ENCODE measurements at places on chromosomes 7 and 10. TPM values are rescaled to one million over a fixed set of nuclear protein-coding genes. Genes with fewer than 3 reads are reported as not detected.

DNA sequence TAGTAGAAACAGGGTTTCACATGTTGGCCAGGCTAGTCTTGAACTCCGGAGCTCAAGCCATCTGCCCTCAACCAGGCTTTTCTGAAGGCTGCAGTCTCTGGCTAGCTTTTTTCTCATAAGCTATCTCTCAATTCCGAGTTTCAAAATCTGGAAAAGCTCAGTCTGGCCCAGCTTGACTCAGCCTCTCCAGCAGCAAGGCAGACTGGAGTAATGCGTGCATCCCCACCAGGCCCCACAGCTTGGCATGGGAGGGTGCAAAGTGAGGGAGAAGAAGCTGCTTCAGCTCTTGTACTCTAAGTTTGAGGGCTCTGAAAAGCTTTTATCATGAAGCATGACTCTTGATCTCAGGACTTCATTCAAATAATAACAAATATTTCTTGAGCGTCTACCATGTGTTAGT lies 4.8 kb downstream of the DHTKD1 start:
- no peak for DNase-seq

DNA sequence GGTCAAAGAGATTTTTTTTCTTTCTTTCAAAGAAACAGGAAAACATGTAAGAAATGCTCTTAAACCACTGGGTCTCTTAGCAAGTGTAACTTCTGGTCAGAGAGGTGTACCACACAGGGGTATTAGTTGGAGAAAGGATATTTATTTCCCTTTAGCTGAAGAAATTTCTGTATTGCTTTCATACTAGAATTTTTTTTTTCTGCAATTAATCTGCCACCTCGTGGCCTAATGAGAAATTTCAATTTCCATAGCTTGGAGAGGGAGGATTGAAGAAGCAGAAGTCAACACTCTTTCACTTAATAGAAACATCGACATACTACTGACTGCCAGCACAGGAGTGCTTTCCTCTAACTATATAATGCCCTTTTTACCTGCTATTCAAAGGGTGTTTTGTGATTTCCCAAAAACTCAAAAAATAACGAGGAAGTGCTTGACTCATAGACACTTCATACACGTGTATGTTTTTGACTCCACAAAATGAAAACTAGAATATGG lies 177.6 kb upstream of the NAMPT start:
- DNase-seq: no peak

- no peak for DNase-seq
These were observed 70.9 kb upstream of the LOXL4 start for GRCh38 chr10:98338896-98339295.

DNA sequence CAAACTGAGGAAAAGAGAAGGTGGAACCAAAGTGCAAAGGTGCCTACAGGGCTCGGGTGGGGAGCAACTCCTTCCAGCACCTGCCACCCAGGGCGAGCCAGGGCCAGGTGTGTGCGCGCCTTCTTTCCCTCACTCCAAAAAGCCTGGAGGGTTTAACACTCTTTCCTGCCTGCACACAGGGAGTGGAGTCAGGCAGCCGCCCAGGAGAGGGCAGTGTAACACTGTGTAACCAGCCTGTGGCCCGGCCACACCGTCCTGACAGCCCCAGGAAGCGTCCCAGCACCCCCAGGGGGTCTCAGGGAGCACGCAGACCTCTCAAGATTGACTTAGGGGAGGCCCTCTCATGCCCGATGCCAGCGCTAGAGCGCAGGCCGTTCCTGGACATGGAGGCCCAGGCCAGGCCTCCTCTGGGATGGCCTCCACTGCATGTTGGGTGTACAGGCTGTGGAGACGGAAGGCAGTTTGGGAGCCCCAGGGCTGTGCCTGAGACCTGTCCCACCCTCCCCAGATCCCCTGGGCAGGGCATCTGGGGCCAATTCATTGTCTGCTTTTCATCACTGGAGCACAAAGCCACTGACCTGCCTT lies 13.4 kb downstream of the BRI3 start:
- DNase-seq: no peak

GRCh38 chr10:89390476-89391225 lies 1.8 kb upstream of the IFIT1 start:
- DNase-seq: no peak

GRCh38 chr7:117640465-117640864 lies 160.6 kb downstream of the CFTR start:
- DNase-seq: no peak

DNA sequence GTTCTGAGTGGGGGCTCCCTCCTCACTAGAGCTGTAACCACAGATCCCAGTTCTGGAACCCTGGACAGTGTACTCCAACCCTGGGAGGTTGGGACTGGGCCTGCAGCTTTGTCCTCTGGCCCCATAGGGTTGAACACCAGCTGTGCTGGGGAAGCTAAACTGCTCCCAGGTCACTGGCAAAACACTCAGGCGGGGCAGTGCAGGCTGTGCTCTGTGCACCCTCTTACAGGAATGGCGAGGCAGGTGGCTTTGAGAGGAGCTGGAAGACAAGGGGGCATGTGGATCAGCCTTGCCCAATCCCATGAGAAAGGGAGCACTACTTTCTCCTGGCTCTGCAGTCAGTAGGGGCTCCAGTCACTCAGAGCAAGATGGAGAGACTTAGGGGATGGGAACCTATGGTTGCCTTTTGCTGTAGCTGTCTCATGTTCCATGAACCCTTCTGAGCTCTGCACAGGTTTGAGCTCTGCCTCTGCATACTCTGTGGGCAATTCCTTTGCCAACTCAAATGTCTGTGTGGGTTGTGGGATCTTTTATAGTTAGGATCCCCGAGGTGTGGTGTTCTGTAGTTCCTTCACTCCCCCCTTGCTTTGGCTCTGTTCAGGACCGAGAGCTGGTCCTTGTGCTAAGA lies 90.7 kb downstream of the SLC25A40 start:
- DNase-seq: no peak

DNA sequence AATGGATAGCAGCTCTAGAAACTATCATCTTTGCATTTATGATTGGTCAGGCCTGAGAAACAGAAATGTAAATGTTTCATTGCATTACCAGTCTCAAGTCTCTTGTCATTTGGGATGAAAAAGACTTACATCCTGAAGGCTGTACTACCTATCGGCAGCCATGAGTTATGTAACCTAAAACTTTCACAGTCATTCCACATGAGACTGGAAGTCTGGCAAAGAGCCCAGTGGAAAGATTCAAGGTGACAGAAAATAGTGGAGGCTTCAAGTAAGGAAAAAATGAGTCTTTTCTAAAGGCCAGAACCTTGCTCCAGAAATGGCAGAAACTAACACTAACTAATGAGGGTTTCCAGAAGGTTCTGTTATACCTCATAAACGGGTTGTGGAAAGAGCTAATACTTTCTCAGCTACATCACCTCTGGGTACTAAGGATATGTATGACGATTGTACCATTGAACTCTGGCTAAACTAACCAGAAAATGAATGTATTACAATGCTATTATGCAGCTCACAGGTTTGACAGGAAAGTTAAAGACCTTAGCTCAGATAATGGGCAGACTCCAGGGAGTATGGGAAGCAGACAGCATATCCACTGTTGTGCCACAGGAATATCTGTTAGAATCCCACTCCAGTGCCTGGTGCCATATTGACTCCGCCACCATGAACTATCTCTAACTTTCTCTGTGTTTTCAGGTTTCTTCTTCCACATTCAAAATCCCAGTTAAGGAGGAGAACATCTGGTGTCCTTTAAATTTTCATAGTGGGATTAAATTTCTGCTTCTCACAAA lies 41.7 kb upstream of the DYNC1I1 start:
- no peak for DNase-seq

DNA sequence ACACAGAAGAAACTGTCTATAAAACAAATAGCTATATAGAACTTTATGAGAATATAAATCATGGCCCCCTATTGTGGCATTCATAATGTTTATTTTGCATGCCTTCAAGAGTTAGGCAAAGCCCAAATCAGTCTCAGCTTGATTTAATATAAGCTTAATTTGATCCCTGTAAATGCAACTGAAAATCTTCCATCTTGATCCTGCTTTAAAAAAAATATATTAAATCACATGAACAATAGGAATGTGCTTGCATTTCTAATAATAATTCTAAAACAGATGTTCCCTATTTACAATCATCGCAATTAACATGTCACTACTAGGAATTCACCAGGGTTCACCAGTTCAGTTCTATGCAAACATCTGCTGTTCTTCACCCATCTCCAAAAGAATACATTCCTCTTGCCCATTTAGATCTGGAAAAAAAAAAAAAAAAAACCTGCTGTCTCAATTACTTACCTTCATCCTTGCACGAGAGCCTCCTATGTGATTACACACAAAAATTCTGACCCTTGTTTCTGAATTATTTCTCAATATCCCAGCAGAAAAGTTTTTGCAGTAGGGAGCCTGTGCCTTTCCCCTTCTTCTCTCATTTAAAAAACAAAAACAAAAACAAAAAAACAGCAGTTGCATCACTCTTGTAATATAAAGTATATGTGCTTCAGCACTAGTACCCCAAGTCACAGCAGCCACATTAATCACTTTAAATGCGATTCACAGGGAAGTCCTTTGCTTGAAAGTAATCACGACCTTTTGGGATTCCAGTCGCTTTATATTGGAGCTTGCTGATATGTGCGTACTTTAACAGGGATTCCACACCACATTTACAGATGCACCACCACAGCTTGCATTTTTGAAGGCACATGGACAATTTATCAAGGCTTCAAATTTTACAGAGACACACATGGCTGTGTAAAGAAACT lies 194.8 kb upstream of the KMT2E start:
- DNase-seq: no peak

- DNase-seq: no peak
These were observed 465.0 kb upstream of the KLF6 start for GRCh38 chr10:4249841-4250586.

GRCh38 chr7:141619745-141620144 lies 68.5 kb downstream of the AGK start:
- DNase-seq: no peak

DNA sequence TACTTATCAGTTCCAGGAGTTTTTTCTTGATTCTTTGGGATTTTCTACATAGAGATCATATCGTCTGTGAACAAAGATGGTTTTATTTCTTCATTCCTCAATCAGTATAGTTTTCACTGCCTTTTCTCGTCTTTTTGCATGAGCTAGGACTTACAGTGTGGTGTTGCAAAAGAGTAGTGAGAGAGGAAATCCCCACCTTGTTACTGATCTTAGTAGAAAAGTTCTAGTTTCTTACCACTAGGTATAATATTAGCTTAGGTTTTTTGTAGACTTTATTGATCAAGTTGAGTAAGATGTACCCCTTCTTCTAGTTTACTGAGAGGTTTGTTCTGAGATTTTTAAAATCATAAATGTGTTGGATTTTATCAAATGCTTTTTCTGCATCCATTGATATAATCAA lies 123.3 kb downstream of the TMEM26 start:
- DNase-seq: no peak

GRCh38 chr10:71795248-71795647 lies 21.9 kb upstream of the VSIR start:
- no peak for DNase-seq

GRCh38 chr7:100967292-100967863 lies 2.0 kb upstream of the MUC12 start:
- DNase-seq: no peak

GRCh38 chr7:98014830-98015229 lies 24.8 kb upstream of the OCM2 start:
- DNase-seq: no peak

- no peak for DNase-seq
These were observed 21.2 kb downstream of the MAT1A start for GRCh38 chr10:80268266-80268665.

GRCh38 chr7:28815369-28815927 lies 142.7 kb downstream of the TRIL start:
- DNase-seq: no peak

DNA sequence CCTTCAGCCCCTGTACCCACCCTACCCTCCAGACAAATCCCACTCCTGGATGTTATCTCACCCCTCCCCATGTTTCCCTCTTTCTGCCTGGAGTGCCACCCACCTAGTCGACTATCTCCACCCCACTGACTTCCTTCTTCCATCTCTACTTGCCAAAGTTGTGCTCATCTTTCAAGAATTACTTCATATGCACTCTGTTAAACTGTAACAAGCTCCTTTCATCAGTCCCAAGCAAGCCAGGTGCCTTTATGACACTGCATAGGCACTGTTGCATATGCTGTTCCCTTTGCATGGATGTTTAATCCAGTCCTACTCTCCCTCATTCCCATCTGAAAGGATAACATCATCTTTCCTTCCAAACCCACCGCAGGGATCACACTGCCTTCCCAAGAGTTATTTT lies 8.9 kb upstream of the CDK1 start:
- DNase-seq: no peak

DNA sequence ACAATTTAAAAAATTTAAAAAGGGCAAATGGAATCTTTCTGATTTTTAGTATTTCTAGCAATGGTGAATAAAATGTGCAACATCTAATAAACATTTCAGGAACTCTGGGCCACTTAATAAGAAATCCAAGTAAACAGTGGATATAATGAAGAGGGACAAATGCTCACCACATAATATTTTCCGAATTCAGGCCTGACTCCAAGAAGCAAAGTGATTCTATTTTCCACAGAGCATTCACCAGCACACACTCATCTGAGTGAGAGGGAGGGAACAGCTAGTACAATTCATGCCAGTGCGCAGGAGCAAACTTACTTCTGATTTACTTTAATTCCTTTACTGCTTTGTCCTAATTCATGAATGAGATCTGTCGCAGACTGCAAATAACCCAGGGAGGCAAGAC lies 10.1 kb downstream of the NPVF start:
- no peak for DNase-seq

DNA sequence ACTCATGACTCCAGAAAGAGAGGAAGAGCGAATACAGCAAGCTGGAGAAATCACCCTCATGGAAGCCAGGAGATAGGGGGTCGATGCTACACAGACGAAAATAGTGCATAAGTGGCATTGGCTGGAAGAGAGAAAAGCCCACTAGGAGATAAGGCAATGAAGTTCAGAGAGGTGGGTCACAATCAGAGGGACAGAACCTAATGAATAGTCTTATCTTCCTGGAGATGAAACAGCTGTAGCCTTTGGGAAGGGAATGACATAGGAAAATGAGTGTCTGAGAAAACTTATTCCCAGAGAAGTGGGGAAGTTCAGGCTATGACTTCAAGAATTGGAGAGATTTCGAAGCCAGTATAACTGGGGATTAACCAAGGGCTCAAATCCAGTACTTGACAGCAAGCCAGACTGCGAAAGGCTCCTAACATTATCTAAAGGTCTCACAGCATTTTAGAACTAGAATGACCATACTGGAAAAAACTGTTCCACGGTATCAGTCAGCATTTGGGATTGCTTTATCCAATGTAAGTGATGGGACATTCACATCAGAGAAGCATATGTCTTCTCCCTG lies 211.1 kb downstream of the ZNF365 start:
- DNase-seq: peak; percentile 89

NUB1 gene
- 52.8 TPM for total RNA-seq

CYP3A4 gene
- total RNA-seq: not detected

SLC26A3 gene
- 13.1 TPM for total RNA-seq

CYP2C9 gene
- not detected for total RNA-seq

CALML5 gene
- total RNA-seq: not detected

TSPAN15 gene
- 59.4 TPM for total RNA-seq

ZNF783 gene
- total RNA-seq: 11.8 TPM

ADGRA1 gene
- not detected for total RNA-seq

NPY gene
- total RNA-seq: 70.1 TPM
